Activated CD4-positive, alpha-beta T cell treated with anti-CD3 and anti-CD28 coated beads, Interleukin-2, amount 50 U/mL, for 16 hours (primary cell): ENCODE measurements at places on chromosomes 7 and 10.

DNA sequence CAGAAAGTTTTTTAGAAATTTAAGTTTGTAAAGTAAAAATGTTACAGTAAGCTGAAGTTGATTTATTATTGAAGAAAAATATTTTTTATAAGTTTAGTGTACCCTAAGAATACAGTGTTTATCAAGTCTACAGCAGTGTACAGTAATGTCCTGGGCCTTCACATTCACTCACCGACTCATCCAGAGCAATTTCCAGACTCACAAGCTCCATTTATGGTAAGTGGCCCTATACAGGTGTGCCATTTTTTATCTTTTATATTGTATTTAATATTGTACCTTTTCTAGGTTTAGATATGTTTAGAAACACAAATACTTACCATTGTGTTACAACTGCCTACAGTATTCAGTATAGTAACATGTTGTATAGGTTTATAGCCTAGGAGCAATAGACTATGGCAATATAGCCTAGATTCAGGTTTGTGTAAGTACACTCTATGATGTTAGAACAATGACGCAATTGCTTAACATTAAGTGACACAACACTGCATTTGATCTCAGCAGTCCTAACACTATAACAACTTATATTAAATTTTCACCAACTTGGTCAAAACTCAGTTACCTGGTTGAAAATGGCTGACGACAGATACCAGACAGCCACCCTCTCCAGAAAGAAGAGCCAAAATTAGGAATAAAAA, 45.7 kb downstream of the HIBADH start:
- no peak for DNase-seq

- no peak for DNase-seq
Measured at GRCh38 chr7:18590241-18590640, 94.7 kb downstream of the HDAC9 start.

DNA sequence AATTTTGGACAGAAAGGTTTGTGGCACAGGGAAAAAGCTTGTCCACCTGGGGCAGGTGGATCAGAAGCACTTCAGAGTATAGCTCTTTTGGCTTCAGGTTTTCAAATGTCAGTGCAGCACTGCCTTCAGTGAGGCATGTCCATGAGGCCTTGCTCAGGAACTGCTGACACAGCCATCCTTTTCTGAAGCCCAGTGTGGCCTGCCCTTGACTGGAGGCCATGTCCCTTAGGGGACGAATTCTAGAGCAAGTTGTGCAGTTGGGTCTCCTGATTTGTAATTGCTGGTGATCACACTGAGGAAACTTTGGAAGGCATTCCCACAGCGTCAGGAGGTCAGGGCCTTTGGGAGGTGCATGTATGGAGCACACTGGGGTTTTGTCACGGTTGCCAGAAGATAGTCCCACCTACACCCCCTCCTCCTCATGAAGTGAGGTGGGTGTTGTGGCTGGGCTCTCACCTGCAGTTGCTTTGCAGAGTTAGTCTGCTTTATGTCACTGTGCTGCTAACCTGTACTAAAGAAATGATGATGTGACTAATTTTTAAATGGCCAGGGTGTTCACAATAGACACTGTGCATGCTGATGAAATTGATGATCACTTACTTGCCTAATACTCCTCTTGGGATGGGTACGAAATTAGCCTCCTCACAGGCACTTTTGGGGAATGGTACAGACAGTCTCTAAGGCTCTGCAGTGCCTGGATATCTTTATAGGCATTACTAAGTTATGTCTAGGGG, 41.7 kb downstream of the OGDH start:
- no peak for DNase-seq

GRCh38 chr7:107170051-107170915, 1.5 kb downstream of the HBP1 start:
- DNase-seq: no peak

GRCh38 chr7:151452680-151453325, 12.9 kb upstream of the CRYGN start:
- DNase-seq: no peak
